ENCODE measurements at places on chromosomes 4 and X.

DNA sequence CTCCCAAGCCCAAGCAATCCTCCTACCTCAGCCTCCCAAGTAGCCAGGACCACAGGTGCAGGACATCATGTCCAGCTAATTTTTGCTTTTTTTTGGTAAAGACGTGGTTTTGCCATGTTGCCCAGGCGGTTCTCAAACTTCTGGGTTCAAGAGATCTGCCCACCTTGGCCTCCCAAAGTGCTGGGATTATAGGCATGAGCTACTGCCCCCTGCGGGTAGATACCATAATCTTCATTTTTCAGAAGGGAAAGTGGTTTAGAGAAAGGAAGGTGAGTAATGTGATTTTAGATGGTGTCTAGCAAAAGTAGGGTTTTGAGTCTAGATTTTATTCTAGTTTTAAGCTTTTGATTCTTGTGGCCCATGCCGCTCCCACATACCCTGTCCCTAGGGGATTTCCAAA lies 205.3 kb upstream of the CLNK start:
- no peak for DNase-seq

DNA sequence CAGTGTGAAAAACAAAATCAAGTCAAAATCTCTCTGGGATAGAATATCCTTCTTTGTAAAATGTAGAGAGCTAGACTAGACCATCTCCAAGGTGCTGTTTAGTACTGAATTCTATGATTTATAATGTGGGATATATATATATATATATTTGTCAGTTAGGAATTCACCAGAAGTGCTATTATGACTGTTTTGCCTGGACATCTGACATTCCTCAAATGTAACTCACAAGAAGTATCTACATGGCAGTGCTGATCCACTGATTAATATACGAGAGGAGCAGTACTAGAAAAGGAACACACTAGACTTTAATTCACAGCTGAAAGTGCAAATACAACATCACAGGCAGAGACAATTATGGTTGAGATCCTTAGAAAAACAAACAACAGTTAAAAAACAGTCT lies 208.9 kb downstream of the GBA3 start:
- DNase-seq = no peak

DNA sequence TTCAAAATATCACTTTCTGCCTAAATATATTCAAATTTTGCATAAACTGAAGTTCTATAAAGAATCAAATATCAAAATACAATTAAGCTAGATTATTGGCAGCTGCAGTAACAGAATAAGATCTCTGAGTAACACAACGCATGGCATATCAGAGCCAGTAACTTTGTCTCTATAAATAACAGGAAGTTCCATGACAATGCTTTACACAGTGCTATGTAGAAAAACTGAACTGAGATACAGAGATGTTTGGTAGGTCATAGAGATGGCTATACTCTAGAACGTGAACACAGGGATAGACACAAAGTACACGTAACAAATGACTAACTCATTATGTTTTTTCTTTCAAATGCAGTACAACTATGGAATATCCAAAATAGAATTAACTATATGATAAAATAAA lies 18.2 kb downstream of the UBE2D3 start:
- no peak for DNase-seq

GRCh38 chr4:168197926-168198325 lies 105.6 kb downstream of the ANXA10 start:
- no peak for DNase-seq

DNA sequence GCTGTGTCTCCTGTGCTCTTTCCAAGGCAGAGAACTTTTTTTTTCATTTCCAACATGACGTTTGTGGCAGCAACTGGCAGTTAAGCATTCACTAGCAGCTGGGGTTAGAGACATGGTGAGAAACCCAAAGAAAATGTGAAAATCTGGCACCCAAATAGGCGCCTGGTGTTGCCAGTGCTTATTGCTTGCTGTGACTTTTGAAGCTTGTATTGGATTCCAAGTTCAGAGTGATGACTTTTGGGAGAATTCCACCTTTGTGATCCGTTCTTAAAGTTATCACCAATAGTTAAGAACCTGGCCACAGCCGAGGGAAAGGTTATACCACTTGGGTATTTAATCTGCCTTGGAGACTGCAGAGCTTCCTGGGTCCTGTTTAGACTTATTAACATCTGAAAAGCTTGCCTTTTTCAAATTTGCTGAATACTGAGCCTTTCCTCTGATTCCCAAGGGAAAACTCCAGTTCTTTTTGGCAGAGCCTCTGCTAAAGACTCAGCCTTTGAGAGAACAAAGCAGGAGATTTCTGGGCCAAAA lies 101.0 kb downstream of the OPHN1 start:
- no peak for DNase-seq

- no peak for DNase-seq
Observed at GRCh38 chr4:119105605-119106004, 30.0 kb upstream of the MYOZ2 start.

GRCh38 chrX:130607431-130607830 lies 205.6 kb downstream of the RBMX2 start:
- DNase-seq = no peak

DNA sequence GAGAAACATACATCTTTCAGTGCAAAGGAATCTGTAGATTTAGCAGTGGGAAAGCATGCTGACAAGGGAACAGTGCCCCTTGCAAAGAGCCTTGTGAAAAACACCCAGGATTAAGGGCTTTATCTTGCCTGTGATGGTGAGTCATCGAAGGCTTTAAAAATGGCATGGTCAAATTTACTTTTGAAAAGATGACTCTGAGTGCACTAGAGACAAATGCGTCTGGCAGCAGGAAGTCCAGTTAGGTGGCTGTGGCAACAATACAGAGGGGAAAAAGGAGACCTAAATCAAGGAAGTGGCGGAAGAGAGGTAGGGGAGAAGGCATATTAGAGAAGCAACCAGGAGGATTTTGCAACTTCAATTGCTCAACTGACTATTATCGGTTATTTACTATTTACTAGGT lies 472.6 kb upstream of the CPEB2 start:
- DNase-seq = no peak

GRCh38 chr4:113057891-113058290 lies 8.4 kb downstream of the ANK2 start:
- DNase-seq = no peak

- no peak for DNase-seq
Observed at GRCh38 chrX:109535578-109535977, 1.1 kb upstream of the NXT2 start.

DNA sequence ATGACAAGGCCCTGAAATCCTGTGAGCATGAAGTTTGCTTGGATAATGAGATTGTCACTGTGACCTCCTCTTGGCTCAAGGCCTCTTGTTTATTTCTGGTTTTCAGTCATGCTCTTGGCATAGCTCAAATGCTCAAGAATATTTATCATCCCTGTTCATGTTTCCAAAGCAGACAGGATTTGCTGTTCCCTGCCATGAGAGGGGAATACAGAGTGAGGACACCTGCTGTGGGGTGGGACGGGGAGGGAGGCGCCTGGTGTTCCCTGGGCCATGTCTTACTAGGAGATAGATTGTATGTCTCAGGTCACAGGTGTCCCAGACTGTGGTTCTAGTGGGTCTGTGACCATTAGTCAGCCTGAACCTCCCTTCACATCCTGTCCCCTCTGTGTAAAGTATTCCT lies 34.9 kb upstream of the SH3RF1 start:
- no peak for DNase-seq

DNA sequence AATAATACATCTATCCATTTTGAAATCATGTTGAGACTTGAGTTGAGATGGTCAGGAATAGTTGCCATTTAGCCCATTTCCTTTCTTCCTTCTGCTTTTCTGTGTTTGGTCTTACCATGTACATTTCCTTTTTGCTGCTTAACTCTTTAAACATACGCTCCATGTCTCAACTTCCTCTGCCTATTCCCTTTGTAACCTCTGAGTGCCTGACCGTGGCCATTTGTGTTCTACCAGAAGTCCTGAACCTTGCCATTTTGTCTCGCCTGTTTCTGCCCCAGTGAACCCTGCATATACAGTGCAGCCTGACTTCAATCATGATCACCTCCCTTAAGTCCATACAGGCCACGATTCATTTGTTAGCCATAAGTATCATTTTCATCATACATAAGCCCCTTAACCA lies 169.0 kb downstream of the RAPGEF2 start:
- no peak for DNase-seq

DNA sequence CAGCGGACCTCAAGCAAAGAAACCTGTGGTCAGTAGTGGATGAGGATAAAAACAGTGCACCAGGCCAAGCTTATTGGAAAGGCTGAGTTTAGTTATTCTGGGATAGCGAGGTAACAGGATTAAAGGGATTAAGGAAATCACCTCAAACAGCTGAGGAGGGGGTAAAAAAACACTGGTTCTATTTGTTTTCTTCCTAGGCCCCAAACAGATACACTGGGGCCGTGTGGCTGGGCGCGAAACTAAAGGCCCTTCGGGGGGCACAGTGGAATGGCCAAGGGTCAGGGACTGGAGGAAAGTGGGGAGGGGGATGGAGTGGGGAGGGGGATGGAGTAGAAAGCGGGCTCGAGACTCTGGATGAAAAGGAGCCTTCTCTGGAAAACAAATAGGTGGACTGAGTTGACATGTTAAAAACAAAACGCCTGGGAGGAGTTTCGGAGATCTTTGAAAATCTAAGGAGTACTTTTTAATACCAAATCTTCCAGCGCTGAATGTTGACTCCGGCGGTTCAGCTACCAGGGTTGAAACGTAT lies 2.9 kb downstream of the SOX3 start:
- DNase-seq = no peak

- no peak for DNase-seq
Observed at GRCh38 chr4:61427818-61428495, 227.8 kb downstream of the ADGRL3 start.

DNA sequence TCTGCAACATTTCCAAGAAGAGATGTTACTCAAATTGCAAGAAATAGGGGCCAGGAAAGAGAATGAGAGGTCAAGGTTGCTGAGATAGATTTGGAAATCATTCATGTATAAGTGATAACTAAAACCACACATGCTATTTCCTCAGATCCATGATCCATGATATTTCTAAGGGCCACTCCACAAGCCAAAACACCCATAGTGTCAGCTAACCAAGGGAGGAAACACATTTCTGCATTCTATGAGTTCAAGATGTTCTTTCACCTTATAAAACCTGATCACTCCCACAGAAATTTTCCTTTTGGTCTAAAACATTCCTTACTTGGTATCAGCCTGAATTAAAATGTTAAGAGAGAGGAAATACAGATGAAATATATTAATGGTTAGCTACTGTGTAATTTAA lies 47.2 kb downstream of the TBCK start:
- DNase-seq = no peak

DNA sequence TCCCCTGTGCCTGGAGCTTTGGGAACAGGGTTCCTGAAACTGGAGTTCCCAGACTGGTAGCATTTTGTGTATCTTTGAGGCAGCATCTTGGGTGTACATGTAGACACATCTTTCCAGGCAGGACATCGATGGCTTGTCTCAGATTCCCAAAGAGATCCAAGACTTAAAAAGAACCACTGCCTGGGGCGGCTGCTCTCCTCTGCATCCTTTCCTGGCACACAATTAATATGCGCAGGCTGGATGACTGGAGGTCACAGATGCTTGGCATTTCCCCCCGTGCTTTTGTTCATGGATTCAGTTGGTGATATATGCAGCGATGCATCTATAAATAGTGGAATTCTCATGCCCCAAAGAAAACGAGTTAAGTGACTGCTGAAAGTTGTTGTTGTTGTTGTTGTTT lies 80.5 kb downstream of the CLDN34 start:
- no peak for DNase-seq

DNA sequence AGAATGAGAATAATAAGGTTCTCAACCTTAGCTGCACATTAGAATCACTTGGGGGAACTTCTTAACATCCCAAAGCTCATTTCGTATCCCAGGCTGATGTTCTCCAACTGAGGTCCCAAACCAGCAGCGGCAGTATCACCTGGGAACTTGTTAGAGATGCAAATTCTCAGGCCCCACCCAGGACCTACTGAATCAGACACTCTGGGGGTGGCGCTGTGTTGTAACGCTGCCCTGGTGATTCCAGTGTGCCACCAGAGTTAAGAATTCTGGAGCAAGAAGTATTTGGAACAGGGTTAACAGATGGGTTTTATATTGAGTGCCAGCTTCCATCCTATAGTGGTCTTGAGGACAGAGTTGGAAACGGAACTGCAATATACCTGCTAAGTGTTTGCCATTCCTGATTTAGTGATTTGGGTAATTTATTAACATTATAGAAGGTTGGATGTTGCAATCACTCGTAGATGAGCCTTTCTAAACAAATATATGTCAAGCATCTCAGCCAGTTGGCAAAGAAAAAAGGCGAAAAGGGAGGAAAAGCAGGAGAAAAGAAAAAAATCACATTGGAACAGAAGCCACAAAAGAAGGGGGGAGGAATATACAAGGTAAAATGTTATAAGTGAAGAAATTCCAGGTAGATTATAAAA lies 141.0 kb downstream of the ARX start:
- no peak for DNase-seq

DNA sequence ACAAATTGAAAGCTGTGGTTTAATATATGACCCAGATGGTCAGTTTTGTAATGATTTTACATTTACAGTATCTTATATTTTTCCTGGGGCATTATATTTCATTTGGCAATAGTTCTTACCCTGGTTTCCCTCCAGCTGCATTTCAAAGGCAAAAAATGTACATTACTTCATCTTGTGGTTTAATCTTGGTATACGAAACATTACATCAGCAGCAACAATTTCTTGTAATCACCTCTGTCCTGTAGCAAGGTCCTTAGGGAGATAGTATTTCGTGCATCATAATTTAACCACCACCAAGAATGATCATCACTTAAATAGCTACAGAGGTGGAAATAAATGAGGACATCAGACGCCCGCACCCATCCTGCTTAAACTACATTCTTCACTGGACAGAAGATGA lies 48.8 kb downstream of the HS6ST2 start:
- no peak for DNase-seq

- no peak for DNase-seq
Observed at GRCh38 chrX:67574696-67575095, 30.9 kb downstream of the AR start.
